ENCODE measurements at places on chromosomes 4 and X. TPM values are rescaled to one million over a fixed set of nuclear protein-coding genes. Genes with fewer than 3 reads are reported as not detected.

The PALLD gene
- 16.0 TPM for total RNA-seq

The CETN2 gene
- total RNA-seq: 31.7 TPM

The NLGN3 gene
- 0.10 TPM for total RNA-seq

The CLDN22 gene
- not detected for total RNA-seq

The TMEM156 gene
- total RNA-seq: 0.49 TPM

The NOX1 gene
- not detected for total RNA-seq

All from cardiac ventricle fibroblast (primary cell).